Fibroblast of the conjunctiva (primary cell): ENCODE measurements at places on chromosomes 1 and 21.

DNA sequence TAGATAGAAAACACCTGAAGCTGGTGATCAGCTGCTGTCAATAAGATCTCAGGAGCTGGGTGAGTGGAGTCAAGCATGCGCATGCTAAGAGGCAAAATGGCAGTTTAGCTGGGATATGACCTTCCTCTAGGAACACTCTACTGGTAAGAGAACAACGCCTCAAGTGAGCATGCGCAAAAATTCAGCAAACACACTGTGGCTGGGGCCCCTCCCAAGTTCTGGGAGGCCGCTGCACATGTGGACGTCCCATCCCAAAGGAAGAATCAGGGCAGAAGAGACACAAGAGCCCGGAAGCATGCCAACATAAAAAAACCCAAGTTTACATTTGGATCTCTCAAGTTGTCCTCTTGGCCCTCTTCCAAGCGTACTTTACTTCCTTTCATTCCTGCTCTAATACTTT lies 126.3 kb upstream of the F3 start:
- DNase-seq: no peak

GRCh38 chr1:205973377-205974232 lies 29.6 kb downstream of the RAB7B start:
- no peak for DNase-seq

DNA sequence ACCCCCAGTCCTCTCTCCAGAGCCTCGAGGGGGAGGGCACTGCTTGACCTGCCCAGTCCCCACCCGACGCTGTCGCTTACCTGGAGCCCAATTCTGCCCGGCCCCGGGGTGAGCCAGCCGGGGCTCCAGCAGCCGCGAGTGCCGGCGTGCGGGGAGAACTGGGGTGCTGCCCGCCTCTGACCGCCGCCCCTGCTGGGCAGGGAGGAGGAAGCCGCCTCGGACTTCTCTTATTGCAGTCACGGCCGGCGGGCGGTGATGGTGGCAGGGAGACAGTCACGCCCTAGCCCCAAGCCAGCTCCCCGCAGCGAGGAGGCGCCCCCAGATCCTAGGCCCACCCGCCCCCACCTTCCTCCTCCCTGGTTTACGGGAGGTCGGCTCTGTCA lies at the start of gene FGR:
Gene FGR (minus strand): TSS at position 201 of the 383 bp plus-strand sequence. CDS start 11,269 bp downstream, outside the sequence.
- no peak for DNase-seq

GRCh38 chr1:15797614-15798390 lies 9.6 kb downstream of the UQCRHL start:
- DNase-seq: no peak

GRCh38 chr1:69639159-69639558 lies 71.4 kb downstream of the LRRC7 start:
- DNase-seq: no peak

- DNase-seq: no peak
Measured at GRCh38 chr1:42482635-42483153, 19.6 kb downstream of the CCDC30 start.

DNA sequence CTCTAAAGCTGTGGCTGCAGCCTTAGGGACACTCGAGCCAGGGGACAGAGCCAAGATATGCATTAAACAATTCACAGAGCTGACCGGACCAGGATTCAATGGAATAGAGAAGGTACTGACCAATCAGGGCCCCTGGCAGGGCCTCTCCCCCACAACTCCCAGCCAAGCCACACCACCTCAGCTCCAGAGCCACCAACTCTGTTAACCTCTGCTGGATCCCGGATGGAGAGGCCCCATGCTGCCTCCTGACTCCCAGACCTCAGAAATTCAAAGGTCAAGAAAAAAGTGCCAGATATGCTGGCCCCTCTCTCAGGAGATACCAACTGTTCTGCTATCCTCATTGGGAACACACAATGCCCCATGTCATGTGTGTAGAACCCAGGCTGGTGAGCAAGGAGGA lies 62.1 kb downstream of the CD46 start:
- DNase-seq: no peak

DNA sequence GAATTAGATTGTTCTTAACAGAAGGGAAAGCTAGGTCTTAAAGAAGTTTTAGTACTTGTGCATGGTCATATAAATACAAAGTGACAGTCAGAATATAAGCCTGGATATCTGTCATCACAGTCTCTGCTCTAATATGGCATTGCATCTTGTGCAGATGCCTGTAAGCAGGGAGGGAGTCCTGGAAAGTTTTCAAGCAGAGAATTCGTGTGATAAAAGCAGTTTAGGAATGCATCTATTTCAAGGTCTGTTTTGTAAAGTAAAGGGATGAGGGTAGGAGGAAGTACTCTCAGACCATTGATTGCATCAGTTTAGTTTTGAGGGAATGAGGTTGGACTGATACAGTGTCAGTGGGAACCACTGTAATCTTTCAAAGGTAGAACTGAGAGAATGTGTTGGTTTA lies 30.6 kb downstream of the IARS2 start:
- no peak for DNase-seq

DNA sequence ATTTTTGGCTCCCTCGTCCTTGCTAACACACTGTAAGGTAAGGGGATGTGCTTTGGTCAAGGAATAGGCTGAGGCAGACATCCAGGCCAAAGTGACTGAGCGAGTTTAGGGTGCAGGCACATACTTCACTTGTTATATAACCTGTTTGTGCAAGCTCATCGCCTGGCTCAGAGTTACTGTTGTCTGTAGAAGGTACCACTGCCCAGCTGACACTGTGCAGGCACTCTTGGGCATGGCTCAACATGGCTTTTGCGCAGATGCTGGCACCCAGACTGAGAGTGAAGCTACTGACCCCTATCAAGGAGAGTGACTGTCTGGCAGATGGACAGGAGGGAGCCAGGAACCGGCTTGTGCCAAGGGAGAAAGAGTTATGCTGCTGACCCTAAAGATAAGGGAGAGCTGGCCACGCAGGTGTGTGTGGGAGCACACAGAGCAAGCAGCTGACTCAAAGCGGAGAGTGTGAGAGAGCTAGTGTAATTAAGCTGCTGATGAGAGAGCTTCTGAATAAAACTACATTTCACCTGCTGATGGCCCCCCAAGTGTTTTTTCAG lies 307.3 kb upstream of the USP24 start:
- no peak for DNase-seq

DNA sequence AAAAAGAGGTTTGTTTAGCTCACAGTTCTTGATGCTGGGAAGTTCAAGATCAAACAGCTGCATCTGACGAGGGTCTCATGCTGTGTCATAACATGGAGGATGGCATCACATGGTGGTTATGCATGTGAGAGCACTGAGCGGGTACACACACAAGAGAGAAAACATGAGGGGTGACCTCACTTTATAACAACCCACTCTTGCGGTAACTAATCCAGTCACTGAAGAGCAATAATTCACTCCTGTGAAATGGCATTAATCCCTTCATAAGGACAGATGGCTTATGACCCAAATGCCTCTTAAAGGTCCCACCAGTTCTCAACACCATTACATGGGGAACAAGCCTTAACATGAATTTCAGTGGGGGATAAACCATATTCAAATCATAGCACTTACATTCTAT lies 23.2 kb upstream of the CHIT1 start:
- no peak for DNase-seq

- peak; percentile 98 for DNase-seq
Measured at GRCh38 chr1:208183977-208184911, 59.9 kb downstream of the PLXNA2 start.

DNA sequence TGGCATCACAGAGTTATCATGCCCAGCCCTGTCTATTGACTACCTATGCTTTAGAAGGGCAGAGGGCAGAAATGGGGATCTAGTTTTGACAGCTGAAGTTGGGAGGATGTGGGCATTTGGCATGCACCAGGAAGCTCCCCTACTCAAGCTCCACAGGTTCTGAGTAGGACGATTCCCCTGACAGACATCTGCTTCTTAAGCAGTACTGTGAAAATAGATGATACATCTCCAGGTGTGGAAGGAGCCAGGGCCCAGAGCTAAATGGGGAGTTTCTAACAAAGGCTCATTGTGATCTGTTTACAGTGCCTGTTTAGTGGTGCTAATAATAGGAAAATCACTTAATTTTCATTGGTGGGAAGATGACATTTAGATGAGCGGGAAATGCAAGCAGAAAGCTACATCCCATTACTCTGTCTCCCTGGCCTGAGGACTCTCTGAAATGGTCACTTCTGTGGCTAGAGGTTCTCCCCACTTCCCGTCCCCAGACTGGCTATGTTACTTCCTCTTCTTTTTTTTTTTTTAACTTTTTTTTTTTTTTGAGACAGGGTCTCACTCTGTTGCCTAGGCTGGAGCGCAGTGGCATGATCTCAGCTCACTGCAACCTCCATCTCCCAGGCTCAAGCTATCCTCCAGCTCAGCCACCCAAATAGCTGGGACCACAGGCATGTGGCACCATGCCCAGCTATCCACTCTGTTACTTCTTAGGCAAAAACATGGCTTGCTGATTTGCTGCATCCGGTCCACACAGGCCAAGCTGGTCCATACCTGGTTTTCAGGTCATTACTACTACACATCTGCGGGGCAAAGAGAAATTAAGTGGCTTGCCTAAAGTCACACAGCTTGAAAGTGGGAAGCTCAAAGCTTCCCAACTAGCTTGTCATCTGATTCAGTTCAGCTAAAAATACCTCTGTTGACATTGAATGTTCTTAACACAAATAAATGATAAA lies 23.2 kb upstream of the CNIH3 start:
- peak; percentile 69 for DNase-seq

GRCh38 chr1:174721246-174721645 lies 273.5 kb downstream of the GPR52 start:
- no peak for DNase-seq

GRCh38 chr1:209993061-209993830 lies 55.2 kb downstream of the SYT14 start:
- no peak for DNase-seq

- no peak for DNase-seq
Measured at GRCh38 chr1:47727697-47728085, 269.5 kb downstream of the TRABD2B start.

DNA sequence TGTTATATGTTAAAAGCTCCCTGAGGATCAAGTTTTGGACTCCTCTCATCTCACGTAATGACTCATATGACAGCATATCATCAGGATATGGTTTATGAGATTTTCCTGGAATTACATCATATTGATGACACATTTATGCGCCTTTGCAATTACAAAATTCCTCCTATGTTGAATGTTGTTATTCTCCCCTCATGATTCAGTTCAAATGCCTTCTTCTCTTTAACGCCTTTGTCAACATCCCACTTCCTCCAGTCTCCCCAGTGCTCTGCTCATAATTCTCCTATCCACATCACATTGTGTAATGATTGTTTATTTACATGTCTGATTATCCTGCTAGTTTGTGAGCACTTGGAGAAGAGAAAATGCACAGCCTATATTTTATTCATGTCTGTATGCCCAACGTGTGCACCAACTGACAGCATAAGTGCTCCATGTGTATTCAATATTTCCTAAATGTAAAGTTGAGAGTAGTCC lies 80.9 kb upstream of the BACH1 start:
- peak; percentile 87 for DNase-seq

DNA sequence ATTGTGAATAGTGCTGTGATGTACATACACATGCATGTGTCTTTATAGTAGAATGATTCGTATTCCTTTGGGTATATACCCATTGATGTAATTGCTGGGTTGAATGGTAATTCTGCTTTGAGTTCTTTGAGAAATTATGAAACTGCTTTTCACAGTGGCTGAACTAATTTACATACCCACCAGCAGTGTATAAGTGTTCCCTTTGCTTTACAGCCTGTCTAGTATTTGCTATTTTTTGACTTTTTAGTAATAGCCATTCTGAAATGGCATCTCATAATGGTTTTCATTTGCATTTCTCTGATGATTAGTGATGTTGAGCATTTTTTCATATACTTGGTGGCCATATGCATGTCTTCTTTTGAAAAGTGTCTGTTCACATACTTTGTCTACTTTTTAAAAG lies 54.5 kb upstream of the FAM78B start:
- no peak for DNase-seq

- no peak for DNase-seq
Measured at GRCh38 chr1:185463011-185463410, 146.0 kb upstream of the IVNS1ABP start.

DNA sequence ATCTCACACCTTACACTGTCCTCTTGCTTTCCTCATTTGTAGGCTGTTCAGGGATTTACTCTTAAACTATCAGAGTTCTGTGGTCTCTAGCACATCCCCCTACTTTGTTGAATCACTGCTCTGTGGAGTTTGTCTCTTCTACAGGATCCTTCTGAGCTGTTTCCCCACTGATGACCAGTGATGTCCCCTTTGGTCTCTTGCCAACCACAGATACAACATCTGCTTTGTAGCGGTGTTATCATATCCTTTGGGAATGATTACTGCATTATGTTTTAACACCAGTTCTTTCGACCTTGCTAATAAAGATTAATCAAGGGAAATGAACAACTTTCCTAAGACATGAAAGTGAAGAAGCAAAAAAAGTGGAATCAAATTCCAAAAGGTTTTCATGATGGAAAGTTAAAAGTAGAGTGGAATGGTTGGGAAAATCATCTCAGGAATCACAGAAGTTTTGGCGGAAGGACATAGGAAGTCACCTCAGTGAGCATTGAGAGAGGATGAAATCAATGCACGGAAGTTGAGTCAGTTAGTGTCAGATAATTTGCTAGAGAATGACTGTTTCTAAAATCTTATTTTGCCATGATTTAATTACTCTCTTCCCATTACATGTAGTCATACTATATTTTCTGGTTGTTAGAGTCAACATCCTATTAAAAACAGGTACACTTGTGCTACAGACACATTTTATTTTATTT lies 11.2 kb downstream of the OR10K2 start:
- no peak for DNase-seq

GRCh38 chr1:184890539-184890973 lies 83.8 kb downstream of the NIBAN1 start:
- DNase-seq: no peak

GRCh38 chr1:221169447-221169889 lies 290.2 kb downstream of the HLX start:
- DNase-seq: no peak

DNA sequence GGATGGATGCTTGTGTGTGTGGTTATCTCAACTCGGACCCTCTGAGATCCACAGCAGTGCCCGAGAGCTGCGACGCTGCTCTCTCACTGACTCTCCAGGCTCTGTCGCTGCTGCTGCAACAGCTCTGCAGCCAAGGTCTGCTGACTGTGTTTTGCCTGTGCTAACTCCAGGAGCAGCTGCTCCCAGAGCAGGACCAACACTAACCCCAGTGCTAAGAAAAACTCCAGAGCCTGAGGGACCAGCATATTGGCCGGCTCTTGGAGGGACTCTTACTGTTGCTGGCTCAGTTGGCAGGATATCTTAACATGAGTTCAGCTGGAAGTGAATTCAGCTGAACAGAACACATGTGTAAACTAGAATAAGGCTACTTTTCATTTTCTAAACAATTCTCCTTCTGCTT lies 4.4 kb downstream of the LCE2C start:
- no peak for DNase-seq

DNA sequence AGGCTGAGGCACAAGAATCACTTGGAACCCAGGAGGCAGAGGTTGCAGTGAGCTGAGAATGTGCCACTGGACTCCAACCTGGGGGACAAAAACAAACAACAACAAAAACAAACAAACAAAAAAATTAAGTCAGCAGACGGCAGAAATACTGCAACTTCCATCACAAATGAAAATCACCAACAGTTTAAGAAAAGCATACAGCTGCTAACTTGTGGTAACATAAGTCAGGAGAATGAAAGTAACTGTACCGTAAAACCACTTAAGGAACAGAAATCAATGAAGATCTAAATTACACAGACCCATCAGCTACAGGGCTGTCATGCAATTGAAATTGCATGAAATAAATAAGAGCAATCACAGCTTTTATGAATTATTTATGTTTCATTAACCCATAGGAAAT lies 25.0 kb downstream of the MCOLN2 start:
- no peak for DNase-seq

GRCh38 chr21:33007747-33008146 lies 18.0 kb upstream of the OLIG2 start:
- DNase-seq: no peak

- no peak for DNase-seq
Measured at GRCh38 chr1:43786201-43786958, 79.0 kb downstream of the ST3GAL3 start.

GRCh38 chr1:225517697-225518096 lies 89.9 kb upstream of the LBR start:
- DNase-seq: no peak
